ENCODE measurements at places on chromosomes 7 and 10.

GRCh38 chr7:46583656-46584055 lies 662.6 kb upstream of the IGFBP3 start:
- DNase-seq, result no peak

DNA sequence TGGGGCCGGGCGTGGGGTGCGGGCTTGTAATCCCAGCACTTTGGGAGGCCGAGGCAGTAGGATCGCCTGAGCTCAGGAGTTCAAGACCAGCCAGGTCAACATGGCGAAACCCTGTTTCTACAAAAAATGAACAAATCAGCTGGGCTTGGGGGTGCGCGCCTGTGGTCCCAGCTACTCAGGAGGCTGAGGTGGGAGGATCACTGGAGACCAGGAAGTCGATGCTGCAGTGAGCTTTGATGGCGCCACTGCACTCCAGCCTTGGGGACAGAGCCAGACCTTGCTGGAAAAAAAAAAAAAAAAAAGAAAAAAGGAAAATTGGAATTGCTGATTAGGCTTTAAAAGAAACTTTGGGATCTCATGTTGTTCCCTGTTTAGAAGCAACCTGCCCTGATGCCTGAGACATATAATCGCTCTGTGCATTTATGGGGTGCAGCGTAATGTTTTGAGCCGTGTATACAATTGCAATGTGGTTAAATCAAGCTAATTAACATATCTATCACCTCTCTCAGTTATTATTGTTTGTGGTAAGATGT lies 851 bp downstream of the AKR1E2 start:
- DNase-seq, result no peak

GRCh38 chr7:92808006-92808405 lies 28.4 kb downstream of the CDK6 start:
- no peak for DNase-seq

DNA sequence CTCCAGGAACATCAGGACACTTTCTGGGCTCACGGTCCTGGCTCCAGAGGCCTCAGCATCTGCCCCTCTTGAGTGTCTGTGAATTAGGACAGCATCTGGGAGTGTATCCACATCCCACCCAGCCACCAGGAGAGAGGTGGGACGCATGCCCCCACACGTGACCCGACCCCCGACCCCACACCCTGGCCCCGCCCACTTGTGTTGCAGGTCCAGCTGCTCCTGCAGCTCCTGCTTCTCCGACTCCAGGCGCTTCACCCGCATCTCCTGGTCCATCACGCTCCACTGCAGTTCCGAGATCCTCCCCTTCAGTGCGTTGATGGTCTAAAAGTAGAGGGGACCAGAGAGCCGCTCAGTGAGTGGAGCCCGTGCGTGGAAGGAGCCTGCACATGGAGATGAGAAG lies 13.6 kb downstream of the MAD1L1 start:
- DNase-seq, result no peak

- no peak for DNase-seq
These were observed 17.9 kb upstream of the SERPINE1 start for GRCh38 chr7:101108961-101109360.

- DNase-seq, result no peak
These were observed 1.8 kb upstream of the HOXA10 start for GRCh38 chr7:27175626-27176523.

- no peak for DNase-seq
These were observed 166.8 kb upstream of the MAGI2 start for GRCh38 chr7:79620291-79620690.

DNA sequence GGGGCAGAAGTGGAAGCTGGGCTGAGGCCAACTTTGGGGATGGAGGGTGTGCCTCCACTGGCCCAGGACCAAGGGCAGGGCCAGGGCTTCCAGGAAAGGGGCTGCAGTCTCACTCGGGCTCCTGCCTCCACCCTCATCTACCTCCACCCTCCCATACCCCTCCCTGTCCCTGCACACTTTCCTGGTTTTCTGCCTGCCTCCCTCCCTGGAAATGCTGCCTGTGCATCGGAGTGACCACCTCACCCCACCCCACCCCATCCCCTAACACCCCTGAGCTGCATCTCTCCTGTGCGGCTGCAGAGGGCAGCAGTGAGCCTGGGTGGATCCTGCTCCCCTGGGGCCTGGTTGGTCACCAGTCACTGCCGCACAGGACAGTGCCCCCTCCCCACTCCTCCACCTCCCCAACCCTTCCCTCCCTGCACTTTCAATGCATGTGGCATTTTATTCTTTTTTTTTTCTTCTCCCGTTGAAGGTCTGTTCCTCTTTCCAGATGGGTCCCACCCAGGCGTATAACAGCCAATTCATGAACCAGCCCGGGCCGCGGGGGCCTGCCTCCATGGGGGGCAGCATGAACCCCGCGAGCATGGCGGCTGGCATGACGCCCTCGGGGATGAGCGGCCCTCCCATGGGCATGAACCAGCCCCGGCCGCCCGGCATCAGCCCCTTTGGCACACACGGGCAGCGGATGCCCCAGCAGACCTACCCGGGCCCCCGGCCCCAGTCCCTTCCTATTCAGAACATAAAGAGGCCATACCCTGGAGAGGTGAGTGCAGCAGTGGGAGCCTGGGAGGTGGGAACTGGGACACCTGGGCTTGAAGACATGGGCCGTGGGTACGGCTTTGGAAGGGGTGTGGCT lies 54.1 kb upstream of the PPIF start:
- no peak for DNase-seq

DNA sequence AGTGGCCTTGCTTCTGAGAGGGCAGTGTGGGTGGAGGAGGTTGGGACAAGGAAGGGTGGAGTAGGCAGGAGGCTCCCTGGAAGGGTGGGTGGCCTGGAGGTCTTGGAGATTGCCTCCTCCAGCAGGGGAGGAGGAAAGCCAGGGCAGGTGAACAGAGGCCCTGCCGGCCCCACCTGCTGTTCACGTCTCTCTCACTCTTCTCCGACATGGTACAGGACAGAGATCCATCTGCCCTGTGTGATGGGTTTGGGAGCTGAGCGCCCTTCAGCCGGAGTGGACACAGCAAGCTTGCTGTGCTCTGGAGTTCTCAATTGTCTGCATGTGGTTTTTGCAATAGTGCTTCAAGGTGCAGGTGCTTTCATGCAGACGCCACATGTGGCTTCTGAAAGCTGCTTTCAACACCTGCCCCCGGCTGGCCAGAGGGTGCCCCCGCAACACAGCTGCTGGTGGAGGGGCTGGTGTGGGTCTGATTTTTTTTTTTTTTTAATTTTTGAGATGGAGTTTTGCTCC lies 82.8 kb upstream of the GNA12 start:
- DNase-seq, result no peak

DNA sequence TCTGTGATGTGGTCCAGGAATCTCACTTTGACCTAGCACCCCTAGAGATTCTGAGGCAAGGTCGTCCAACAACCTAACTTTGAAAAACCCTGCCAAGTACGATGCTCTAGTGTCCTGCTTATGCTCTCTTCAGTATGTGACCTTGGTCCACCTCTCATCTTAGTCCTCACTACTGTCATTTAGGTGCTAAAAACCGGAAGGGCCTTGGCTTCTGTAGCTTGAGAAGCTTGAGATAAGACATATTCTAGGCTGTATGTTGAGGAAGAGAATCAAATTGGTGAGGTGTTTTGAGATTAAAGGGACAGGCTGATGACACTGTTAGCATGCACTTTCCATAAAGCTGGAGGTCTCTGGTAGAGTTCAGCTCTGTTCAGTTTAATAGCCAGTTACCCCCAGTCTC lies 57.0 kb upstream of the MTPN start:
- no peak for DNase-seq

DNA sequence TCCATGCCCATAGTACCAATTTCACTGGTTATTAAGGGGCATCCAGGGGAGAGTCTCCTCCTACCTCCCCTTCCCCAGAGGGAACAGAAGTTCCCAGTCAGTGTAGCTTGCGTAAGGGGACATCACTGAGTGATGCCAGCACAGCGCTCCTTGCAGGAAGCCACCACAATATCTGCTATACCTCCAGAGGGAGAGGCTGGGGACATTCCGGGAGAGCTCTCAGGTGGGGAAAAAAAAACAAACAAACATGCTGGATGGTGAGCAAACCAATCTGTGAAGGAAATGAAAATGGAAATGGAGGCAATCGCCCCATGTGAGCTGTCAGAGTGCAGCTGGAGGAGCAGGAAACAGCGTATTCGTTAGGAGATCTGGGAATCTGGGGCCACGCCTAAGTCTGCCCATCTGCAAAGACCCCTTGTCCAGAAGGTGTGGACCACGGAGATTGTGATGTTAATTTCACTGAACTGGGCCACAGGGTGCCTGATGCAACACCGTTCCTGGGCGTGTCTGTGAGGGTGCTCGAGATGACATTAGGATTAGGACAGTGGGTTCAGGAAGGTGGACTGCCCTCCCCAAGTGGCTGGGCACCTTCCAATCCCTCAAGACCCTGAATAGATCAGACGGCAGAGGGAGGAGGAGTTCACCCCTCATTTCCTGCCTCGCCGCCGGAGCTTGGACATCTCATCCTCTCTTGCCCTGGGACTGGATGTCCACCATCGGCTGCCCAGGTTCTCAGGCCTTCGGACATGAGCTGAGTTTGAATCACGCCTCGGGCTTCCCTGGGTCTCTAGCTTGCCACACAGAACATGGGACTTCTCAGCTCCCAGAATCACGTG lies 30.5 kb downstream of the GNA12 start:
- DNase-seq, result no peak

All from activated T-helper 1 cell treated with Interleukin-2 at 50 U/mL for 16 hours (primary cell).